Activated CD8-positive, alpha-beta memory T cell treated with anti-CD3 and anti-CD28 coated beads for 24 hours (primary cell): ENCODE measurements at places on chromosomes 7 and 10.
A peak's percentile ranks its signal among the peaks of the same experiment; 100 is the strongest.

GRCh38 chr7:22657479-22657878 lies 69.5 kb upstream of the IL6 start:
- no peak for DNase-seq

GRCh38 chr10:15462253-15462897 lies 91.3 kb upstream of the FAM171A1 start:
- no peak for DNase-seq

DNA sequence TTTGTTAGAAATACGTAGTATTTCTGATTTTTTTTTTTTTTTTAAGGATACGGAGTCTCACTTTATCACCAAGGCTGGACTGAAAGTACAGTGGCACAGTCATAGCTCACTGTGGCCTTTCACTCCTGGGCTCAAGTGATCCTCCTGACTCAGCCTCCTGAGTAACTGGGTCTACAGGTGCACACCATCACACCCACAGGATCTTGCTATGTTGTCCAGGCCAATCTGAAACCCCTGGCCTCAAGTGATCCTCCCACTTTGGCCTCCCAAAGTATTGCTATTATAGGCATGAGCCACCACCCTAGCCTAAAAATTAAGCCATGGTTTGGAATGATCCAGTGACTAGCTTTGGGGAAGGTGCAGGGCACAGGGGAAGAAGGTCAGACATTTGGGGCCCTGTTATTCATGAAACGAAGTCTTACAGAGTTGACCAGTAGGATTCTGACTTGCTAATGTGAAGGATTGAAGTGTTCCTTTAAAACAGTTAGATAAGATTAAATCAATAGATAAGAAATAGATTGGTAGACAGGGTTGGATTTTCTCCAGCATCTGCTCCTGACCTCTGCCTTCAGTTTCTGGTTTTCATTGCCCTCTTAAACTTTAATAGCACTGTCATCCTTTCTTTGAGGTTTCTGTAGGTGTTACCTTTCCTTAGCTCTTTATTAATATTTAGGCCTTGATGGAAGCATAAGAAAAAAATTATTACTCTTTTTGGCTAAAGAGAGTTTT lies 121.6 kb downstream of the LRRC4 start:
- DNase-seq = no peak

GRCh38 chr7:139328375-139328774 lies 12.8 kb upstream of the FMC1 start:
- DNase-seq = no peak

DNA sequence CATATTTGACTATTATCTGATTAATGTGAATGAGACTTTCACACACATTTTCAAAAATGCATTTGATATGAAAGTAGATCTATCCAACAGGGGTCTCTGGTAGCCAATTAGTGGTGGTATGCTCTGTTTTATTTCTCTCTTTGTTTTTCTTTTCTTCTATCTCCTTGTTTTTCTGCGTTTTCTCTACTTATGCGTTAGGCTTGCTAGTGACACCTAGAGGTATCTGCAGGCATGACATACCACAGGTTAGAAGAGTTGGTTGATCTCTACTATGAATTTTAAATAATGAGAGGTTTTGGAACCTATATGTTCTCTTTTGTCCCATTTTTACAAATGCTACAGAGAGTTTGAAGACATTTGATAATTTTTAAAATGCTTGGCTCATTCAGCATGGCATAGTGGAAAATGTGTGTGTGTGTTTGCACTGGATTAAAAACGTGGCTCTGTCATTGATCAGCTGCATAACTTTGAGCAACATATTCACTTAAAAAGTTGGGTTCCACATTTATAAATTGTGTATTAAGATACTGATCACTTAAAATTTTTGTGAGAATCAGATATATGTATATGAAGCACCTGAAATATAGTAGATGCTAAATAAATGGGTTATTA lies 28.1 kb upstream of the PLXDC2 start:
- DNase-seq = no peak

DNA sequence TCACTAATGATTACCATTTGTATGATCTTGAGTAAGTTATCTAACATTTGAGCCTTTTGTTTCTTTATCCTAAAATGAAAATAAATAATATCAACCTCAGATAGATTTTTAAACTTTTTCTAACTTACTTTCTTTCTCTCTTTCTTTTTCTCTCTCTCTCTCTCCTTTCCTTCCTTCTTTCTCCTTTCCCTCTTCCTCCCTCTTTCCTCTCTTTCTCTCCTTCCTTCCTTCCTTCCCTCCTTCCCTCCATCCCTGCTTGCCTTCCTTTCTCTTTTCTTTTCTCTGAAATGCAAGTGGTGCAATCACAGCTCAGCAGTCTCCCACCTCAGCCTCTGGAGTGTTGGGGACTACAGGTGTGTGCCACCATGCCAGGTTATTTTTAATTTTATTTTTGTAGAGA lies 132.9 kb upstream of the ASAH2 start:
- no peak for DNase-seq

DNA sequence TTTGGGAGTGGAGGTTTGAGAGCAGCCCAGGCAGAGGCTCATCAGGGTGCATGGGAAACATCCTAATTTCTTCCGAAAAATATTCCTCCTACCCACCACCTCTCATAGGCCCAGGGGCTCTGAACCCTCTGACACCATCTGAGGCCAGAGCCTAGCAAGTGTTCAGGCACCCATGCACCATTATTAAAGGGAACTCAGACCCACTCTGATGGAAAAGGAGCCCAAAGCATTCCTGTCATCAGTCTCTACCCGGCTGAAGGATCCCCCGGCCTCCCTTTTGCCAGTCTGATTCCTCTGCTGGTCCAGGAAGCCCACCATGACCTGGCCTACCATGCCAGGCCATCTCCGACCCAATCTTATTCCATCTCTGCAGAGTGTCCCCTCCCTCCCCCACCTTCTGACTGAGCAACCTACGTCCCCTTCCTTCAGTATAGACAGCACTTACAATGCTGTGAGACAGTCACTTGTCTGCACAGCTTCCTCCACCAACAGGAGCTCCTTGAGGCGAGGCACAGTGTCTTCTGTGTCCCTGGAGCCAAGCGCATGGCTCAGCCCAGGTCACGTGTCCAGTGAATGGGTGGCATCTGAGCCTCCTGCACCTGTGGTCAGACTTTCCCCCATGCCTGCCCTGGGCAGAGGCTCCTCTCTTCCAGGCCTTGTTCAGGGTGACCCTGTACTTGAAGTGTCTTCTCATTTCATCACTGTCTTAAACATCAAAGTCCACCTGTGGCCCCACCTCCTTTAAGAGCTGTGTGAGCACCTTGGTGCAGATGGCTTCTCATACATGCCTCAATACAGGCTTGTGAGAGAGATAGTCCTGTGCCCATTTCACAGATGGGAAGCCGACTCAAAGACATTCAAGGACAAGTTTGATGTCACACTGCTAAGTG lies 889 bp upstream of the GPR15LG start:
- DNase-seq = peak; percentile 44

- DNase-seq = peak; percentile 81
Measured at GRCh38 chr7:151759591-151760042, 117.3 kb downstream of the PRKAG2 start.

- DNase-seq = no peak
Measured at GRCh38 chr7:92615861-92616260, 25.7 kb upstream of the FAM133B start.

DNA sequence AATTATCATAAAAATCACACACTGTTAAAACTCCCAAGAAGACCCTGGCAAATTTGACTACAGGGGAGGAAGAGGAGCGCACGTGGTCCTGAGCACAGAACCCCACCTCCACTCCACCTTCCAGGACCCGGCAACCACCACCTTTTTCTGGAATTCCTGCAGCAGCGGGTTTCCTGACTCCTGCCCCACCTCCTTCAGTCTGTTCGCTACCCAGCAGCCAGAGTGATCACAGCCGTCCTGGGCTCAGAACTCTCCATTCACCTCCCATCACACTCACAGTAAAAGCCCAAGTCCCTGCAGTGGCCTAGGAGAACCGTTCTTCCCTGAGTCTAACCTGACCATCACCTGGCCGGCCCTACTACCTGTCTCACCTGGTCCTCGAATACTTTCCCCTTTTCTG lies 107.4 kb upstream of the FAM204A start:
- no peak for DNase-seq

- no peak for DNase-seq
Measured at GRCh38 chr10:72328045-72328828, 26.5 kb downstream of the DNAJB12 start.

GRCh38 chr7:111855161-111855841 lies 293.0 kb upstream of the IMMP2L start:
- DNase-seq = no peak

DNA sequence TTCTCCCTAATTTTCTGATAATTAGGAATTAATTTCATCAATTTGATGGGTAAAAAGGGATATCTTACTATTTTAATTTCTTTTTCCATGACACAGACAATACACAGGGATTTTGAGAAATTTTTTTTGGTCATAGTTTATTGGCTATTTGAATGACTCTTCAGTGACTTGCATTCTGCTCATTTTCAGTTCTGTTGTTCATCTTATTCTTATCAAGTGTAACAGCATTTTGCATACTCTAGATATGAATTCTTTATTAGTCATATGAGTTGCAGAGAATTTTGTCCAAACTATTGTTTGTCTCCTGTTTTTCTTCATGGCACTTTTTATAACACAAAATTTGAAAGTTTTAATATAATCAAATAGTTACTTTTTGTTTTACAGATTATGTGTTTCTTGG lies 41.7 kb downstream of the MKLN1 start:
- DNase-seq = no peak

DNA sequence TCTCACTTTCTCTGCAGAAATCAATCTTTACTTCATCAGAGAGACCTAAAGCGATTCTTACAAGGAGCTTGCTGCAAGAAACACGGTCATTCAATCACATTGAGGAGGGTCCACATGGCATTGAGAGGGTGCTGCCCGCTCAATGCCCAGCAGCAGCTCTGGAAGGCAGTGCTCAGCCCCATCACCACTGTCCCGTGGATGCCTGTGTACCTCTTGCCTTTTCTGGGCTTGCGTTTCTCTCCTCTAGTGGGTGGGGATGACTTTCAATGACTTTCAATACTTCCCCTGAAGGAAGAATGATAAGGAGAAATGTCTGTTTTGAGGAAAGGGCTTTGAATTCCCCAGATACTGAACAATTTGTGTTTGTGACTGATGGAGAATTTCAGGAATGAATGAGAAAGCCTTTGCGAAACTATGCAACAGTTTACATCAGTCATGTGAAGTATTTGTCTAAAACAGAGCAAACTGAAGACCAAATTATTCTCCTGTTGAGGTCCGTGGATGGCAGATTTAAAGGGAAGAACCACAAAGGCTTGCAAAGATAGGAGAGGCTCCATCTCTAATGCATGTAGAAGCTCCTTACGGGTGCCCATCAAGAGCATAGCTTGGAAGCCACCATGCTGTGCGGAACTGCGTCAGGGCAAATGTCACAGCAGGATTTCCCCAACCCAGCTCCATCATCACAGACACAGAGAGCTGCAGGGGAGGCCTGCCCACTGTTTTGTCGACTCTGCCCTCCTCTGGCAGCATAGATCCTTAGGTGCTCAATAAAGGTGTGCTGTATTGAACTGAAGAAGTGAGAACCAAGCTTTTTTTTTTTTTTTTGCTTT lies 6.6 kb upstream of the ZNF22 start:
- DNase-seq = no peak

DNA sequence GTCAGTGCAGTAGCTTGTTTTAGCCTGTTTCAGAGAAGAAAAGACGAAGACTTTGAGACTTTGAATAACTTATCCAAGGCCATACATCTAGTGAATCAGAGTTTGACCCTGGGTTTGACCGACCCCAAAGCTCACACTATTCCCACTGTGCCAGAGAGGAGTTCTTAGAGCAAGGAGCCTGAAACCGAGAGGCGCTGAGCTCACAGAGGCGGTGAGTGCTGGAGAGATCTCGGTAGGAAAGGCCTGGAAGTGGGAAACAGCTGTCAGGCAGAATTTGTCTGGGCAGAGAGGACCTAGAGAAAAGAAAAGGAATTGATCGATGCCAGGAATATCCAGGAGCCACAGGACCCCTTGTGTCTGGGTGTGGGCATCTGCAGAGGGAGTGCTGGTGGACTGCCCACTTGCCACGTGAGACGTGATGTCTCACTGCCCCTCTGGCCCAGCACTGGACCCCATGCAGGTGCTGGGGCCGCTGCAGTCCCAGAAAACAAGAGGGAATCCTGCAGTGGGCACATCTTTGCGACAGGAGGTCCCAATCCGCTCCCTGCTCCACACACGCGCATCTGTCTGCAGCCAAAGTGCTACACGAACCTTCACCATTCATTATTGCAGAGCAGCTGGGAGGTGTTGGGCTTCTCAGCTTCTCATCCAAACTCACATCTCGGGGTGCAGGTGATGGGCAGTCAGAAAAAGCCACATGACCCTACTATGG lies 6.2 kb downstream of the CALML3 start:
- DNase-seq = no peak

DNA sequence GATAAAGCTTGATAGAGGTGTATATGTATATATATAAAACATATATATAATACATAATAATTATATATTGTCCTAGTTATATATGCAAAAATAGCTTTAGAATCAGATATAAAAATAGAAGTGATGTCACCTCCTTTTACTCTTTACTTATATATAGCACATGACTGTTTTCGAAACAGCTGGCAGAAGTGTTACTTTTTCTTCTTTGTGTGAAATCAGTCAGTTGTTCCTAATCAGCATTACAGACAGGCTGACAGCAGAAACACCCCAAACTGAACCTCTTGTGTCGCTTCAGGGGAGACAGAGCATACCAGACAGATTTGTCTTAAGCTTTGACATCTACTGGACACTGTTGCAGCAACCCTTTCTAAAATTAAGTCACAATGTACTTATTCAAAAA lies 684.9 kb upstream of the CELF2 start:
- no peak for DNase-seq

DNA sequence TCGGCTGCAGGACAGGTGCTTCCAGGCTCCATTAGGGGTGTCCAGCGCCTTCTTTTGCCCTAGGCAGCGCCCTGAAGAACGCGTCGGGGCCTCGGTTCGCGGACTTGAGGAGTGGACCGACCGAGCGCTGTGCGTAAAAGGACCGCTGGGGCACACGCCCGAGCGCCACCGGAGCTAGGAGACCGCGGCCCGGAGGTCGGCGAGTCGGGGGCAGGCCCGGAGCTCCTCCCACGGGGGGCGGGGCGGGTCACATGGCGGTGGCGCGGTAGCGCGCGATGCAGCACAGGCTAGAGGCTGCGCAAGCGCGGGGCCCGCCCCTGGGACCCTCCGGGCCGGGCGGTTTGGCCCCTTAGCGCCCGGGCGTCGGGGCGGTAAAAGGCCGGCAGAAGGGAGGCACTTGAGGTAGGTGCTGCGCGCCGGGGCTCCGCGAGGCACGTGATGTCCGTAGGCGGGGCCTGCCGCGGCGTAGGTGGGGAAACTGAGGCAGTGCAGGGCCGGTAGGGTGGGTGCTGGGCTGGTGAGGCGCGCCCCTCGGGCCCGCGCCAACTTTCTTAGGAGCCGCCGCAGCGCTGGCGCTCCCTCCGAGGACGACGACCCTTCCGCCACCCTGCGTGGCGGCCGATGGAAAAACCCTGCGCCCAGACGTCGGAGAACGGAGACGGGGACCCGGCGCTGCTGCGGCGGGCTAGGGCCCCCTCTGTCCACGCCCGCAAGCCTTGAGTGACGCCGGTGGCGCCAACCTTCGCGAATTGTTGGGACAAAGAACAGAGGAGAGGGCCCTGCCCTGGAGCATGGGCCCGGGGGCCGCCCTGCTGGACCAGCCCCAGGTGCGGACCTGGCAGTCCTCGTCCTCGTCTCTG lies at the start of gene PRXL2A:
Gene PRXL2A (plus strand): TSS at position 310 of the 860 bp plus-strand sequence. CDS start 11,917 bp downstream, outside the sequence.
- DNase-seq = peak; percentile 94
